ENCODE measurements at places on chromosomes 5 and 9.
A peak's percentile ranks its signal among the peaks of the same experiment; 100 is the strongest.

- DNase-seq, result no peak
Measured at GRCh38 chr5:119397518-119398380, 41.9 kb downstream of the TNFAIP8 start.

DNA sequence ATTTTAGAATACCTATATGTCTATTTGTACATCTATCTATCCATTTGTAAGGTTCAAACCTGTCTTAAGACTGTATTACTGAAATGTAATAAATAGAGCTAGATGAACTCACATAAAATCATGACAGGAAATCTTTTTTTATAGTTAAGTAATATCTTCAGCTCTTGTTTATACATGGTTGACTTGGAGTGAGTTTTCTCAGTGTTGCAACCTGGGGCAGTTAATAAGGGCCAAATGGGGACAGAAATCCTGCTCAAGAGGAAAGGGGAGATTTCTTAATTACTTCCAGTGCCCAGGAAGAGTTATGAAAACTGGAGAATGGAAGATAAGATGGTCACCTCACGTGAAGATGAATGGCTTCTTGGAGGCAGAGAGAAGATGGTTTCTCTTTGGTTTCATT is 265.1 kb upstream of the FBXL7 start:
- no peak for DNase-seq

- peak; percentile 90 for DNase-seq
Measured at GRCh38 chr9:76458903-76459693, at the start of gene GCNT1. Gene GCNT1, plus strand, starts transcription at chr9:76459182. Its CDS starts 43,200 bp downstream, at chr9:76502382.

DNA sequence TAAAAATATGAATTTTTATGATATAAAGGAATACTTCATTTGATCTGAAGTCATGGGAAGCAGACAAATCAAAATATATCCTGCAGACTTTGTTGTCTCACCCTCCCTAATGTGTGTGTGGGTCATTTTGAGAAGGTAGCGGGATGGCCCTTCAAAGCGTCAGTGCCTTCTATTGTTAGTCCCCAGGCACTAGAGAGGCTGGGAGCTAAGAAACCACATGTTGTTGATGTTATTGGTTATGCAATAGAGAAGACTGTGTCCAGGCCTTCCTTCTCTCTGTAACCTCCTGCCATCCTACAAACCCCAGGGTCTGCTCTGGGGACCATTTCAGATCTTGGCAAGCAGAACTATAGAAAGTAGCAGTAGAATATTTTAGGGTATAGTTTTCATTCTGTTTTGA is 94.7 kb downstream of the NLN start:
- no peak for DNase-seq

DNA sequence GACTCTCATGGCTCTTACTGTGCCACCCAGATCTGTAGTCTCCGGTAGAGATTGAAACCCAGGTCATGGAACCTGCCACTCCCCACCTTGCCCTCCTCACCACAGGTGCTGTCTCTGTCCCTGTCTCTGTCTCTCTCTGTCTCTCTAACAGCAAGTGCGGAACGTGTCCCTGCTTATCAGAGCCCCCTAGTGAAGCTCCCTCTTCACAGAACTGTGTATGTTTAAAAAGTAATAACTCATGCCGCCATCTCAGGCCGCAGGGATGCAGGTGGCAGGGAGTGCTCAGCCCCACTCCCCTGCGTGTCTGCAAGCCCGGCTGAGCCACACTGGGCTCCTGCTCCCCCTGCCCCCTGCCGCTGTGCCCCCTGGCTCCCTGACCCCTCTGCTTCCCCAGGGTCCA is 43.8 kb downstream of the UNC5A start:
- no peak for DNase-seq
